ENCODE measurements at places on chromosomes 5 and 9.

DNA sequence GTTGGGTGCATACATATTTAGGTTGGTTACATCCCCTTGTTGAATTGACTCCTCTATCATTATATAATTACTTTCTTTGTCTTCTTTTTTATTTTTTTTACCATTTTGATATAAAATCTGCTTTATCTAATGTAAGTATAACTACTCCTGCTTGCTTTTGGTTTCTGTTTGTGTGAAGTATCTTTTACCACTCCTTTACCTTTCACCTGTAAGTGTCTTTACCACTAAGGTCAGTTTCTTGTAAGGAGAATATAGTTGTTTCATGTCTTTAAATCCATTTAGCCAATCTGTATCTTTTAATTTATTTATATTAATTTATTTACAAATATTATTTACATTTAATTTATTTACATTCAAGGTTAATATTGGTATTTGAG lies 33.0 kb downstream of the INSL4 start:
- no peak for DNase-seq

DNA sequence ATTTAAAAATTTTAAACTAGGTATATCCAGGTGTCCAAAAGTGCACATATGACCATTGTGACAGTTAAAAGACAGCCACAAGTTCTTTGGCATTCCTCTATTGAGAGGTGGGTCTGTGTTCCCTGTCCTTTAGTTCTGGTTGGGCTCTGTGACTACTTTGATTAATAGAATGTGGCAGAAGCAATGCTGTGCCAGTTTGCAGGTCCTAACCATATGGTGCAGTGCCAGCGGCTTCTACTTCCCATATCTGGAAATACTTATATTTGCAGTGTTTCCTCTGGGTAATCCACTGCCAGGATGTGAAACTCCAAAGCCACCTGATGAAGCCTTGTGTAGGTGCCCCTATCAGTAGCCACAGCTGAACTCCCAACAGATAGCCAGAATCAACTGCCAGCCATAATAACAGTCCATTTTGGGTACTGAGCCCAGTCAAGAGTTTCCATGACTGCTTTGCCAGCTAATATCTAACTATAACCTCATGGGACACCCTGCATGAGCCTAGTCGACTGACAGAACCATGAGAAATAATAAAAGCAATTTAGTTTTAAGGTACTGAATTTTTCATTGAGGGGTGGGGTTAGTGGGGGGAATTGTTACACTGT lies 361.0 kb upstream of the SEMA6A start:
- no peak for DNase-seq

GRCh38 chr9:131960851-131961495 lies 118.7 kb downstream of the MED27 start:
- no peak for DNase-seq

GRCh38 chr9:34719021-34719768 lies 9.3 kb upstream of the CCL21 start:
- DNase-seq: no peak

DNA sequence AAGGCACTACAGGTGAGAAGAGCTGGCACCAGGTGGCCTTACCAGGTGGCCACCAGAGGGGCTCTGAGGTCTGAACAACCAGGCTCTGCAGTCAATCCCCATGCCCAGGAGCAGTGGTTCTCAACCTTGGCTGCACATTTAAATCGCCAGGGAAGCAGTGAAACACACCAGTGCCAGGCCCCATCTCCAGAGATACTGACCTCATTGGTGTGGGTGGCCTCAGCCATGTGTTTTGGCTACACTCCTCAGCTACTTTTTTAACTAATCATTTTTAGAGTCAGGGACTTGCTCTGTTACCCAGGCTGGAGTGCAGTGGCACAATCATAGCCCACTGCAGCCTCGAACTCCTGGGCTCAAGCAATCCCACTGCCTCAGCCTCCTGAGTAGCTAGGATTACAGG lies 56.0 kb downstream of the GABBR2 start:
- DNase-seq: no peak

DNA sequence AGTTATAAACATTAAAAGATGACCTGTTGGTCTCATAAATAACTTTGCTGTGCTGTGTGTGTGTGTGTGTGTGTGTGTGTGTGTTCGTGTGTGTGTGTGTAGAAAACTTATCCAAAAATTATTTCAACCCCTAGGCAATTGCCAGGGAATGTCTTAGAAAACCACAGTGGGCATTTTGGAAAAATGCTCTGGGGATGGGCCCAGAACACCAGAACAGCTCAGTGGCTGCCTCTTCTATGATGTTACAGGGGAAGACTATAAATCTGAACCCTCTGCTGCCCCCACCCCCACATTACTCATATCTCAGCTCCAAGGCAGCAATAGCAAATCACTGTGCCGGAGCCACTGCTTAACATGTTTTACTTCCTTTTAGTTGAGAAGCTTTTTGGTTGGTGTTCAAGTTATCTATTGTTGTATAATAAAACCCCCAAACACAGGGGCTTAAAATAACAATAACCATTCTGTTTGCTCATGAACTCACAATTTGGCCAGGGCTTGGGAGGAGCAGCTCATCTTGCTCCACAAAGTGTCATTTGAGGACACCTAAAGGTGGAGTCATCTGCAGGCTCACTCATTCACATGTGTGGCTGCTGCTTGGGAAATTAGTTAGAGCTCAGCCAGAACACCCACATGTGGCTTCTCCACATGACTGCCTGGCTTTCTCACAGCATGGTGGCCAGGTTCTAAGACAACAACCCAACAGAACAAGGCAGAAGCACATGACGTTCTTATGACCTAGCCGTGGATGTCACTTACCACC lies 40.4 kb downstream of the ACTBL2 start:
- DNase-seq: peak; percentile 14

- no peak for DNase-seq
These were observed 119.2 kb upstream of the SV2C start for GRCh38 chr5:75964008-75964407.

- DNase-seq: no peak
These were observed 293.1 kb downstream of the ZSWIM6 start for GRCh38 chr5:61625137-61625561.

GRCh38 chr5:151153766-151154272 lies 3.8 kb downstream of the ANXA6 start:
- no peak for DNase-seq

- DNase-seq: no peak
These were observed 2.8 kb downstream of the TXNDC8 start for GRCh38 chr9:110334871-110335270.

DNA sequence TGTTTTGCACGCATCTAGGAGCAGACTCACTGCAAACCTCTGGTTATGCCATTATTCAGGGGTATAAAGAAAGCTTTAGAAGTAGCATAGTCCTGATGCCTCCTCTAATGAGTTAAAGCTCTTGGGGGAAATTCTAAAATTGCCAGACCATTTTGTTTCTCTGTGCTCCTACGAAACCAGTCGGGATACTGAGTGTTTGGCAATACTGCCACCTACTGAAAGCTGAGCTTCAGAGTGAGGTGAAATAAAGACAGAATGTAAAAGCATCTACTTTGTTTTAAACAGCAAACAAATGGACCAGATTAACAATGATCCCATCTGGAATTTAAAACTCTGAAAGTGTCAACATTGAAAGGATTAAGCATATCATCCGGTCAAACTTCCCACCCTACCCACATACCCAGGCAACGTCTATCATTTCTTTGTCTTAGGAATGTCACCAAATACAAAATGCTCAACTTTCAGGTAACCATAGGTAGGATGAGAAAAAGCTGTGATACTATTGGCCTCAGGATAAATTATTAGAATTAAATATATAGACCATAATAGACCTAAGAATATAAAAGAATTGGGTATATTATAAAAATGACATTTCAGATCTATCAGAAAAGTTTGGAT lies 77.8 kb upstream of the SHISAL2B start:
- peak; percentile 7 for DNase-seq

DNA sequence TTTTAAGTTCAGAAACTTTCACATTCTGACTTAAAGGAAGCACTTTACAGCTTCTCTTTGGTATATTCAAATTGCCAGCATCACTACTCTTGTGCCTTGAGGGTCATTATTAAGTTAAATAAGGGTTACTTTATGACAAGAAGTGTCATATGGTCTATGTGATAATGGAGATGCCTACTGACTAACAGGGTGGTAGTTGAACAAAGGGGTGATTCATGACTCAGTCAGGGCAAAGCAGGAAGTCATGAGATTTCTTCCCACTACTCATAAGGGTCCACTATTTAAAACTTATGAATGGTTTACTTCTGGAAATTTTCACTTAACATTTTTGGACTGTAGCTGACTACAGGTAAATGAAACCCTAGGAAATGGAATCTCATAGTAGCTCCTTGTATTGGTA lies 938.3 kb upstream of the PTPRD start:
- DNase-seq: no peak

DNA sequence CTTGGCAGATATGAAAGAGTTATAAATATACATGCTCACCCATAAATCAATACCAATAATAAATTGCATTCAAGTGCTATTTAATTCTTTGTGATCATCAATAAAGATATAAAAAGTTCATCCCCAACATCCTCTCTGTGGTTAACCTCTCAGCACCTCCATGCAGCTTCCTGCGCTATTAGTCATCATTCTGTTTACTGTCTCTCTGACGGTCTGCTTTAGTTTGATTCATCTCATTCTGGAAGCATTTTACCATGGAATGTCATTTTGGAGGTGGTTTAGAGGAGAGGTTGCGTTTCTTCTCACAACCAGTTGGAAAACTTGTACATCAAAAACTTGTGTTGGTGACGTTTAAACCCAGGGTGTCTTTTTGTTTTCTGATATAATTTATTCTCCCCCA lies 486.6 kb downstream of the BRINP1 start:
- DNase-seq: no peak

DNA sequence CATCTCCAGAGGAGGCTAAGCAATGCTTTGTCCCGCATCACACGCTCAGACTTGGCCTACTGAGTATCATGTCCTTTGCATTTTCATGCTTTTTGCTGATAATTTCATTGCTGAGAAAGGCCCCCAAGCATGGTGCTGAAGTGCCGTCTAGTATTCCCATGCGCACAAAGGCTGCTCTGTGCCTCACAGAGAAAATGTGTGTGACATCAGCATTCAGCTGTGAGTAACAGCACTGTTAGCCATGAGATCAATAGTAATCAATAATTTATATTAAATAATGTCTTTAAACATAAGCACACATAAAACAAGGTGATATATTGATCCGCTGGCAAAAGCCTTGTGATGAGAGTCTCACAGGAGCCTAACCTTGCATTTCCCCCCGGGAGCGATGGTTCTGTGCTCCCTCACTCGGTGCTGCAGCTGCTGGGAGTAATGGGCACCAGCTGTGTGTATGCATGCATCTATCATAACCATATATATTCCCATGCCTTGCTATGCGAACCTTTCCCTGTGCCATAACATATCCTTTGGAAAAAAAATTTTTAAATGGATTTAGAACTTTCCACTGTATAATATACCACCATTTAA lies 50.4 kb upstream of the RNF130 start:
- no peak for DNase-seq

- DNase-seq: no peak
These were observed 99.7 kb downstream of the PTTG1 start for GRCh38 chr5:160521392-160521663.

DNA sequence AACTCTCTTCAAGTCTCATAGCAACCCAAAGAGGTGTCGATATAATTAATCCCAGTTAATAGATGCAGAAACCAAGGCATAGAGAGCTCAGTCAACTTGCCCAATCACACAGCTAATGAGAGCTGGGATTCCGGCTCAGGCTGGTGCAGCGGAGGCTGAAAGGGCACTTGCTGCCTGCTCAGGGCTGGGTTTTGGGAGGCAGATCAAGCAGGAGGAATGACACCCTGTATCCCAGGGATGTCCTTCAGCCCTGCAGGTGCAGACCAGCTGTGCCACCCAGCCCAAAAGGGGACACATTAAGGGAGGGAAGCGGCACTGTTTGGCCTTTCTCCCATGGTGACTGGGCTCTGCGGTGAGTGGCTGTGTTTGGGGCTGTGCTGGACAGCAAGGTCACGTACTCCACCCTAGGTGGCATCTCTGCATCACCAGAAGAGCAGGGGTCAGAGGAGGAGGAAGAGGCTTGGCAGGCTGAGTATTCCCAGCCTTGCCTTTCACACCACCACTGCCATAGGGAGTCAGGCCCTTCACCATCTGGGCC lies 124.1 kb downstream of the MVB12B start:
- DNase-seq: no peak

- no peak for DNase-seq
These were observed 1.3 kb downstream of the IL31RA start for GRCh38 chr5:55852503-55852902.

DNA sequence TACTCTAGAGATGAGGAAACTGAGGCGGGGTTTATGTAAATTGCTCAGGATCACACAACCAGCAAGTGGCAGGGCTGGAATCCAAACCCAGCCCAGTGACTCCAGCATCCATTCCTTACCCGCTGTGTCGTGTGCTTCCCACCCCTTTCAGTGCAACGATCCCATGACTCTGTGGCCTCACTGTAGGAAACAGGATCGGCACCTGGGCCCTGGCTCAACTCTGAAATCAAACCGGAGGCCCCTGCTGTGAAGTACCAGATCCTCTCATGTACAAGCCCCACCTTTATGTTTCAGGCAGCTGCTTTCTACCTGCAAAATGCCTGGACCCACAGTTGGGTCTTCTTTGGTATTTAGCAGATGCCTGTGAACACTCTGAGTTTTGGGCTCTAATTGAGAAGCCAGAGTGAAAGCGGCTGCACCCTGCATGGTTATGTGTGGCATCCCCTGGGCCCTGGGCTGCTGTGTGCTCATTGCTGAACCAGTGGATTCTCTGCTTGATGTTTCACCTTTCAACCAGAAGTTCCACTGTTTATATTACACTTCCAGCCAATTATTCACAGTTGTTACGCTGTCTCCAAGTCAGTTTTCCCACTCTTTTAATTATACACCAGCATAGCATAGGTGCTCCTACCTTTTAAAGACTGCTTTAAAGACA lies 36.7 kb downstream of the ABLIM3 start:
- no peak for DNase-seq

DNA sequence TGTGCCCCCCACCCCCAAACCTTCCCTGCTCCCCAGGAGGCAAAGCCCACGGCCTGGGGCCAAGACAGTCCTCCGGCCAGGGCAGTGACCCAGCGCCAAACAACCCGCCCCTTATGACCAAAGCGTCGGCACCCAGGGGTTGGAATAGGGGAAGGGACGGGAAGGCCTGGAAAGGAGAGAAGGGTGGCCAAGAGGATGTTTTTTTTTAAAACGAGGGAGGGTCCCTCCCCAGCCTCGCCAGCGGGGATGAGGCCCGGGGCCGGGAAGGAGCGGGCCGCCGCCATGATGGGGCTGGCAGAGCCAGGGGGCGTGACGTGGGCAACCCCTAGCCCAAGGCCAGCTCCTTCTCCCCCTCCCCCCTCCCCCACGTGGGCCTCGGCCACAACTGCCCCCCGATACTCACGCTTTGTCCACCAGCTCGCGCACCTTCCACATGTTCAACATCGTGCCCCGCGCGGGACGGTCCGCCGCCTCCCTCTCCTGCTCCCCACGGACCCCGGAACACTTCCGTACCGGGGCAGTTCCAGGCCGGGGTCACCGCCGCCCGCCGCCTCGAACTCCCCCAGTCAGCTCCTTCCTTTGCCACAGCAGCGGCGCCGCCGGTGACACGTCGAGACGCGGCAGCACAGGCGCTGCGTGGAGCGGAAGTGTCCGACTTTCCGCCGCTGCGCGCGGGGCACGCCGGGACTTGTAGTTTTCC lies at the start of gene CLINT1:
CLINT1 (minus strand) TSS at position 619 of the 700 bp plus-strand sequence; CDS start at position 444, 175 bp downstream.
- DNase-seq: peak; percentile 89

All from A549 (cell line).